Neural progenitor cell (in vitro differentiated cells): ENCODE measurements at places on chromosomes 7 and 10. TPM values are rescaled to one million over a fixed set of nuclear protein-coding genes. Genes with fewer than 3 reads are reported as not detected.

DNA sequence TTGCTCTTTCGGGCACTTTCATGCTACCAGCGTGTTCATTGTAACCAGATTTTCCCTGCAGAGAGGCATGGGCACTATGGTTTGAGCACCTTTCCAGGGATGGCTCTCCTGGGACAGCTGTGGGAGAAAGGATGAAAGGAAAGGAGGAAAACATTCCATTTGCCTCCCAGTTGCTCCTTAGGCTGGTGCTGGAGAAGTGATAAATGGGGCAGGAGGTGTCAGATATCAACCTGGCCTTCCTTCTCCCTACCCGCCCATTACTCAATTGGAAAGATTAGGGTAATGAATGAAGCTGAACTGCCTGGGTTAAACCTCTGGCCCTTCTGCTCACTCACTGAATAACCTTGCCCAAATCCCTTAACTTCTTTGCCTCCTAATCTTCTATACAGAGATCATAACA lies 228.4 kb downstream of the PLXNA4 start:
- peak; percentile 8 for DNase-seq

DNA sequence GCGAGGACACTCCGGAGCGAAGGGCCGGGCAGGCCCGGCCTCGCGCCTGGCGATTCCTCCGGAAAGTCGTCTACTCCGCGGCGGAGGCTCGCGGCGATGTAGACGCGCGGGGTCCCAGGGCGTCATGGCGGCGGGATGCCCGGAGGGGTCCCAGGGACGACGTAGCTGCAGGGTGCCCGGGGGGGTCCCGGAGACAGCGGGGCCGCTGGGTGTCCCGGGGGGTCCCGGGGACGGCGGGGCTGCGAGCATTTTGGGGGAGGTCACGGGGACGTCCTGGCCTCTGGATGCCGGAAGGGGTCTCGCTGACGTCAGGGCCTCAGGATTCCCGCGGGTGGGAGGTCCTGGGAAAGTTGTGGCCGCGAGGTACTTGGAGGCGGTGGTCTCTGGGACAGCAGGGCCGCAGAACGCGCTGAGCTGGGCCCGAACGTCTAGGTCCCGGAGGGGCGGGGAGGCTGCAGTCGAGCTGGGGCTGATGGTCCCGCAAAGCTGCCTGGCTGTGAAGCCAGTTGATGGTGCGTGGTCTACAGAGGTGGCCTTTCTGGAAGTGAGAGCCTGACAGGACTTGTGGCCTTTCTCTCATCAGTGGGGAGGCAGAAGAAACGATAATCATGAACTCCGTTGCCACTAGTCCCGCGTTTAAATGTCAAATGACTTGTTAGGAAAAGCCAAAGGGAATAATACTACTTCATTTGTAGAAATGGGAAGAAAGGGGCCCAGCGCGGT lies 637 bp downstream of the HSPA14 start:
- peak; percentile 83 for DNase-seq

DNA sequence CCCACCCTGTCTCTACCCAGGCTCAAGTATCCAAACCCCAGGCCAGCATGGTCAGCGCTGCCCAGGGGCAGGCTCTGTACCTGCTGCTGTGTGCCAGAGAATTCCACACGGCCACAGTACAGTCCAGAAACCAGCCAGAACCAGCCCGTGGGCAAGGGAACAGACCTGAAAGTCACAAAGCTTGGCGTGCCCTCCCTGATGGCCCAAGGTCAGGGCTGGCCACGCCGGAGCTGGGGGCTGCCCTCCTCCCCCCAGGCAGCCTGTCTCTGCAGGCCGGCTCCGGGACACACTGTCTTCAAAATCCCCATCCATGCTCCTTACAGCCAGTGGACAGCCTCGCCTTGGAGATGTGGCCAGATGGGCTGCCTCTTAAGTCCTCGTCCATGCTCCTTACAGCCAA lies 78.4 kb downstream of the CTBP2 start:
- no peak for DNase-seq

GRCh38 chr7:82051601-82052000 lies 281.8 kb upstream of the HGF start:
- DNase-seq: peak; percentile 13

- DNase-seq: no peak
Observed at GRCh38 chr7:158869876-158870275, 13.5 kb downstream of the DYNC2I1 start.

OR2A5 gene
- not detected in 2 replicates for total RNA-seq

DNA sequence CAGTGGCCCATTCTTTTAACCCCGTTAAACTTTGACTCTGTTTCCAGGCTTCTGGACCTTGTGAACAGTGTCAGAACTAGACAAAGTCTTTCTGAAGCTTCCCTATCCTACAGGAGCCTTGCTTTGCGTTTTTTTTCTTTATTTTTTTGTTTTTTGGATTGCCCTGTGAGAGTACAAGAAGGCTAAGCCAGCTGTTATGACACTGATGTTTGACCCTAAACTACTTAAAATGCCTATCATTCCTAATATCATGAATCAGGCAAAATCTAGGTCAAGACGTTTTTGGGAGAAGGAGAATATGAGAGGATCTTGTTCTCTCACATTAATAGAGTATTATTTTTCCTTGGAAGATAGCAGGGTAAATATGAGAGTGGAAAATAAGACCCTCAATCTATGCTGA lies 79.8 kb downstream of the EPDR1 start:
- no peak for DNase-seq

DNA sequence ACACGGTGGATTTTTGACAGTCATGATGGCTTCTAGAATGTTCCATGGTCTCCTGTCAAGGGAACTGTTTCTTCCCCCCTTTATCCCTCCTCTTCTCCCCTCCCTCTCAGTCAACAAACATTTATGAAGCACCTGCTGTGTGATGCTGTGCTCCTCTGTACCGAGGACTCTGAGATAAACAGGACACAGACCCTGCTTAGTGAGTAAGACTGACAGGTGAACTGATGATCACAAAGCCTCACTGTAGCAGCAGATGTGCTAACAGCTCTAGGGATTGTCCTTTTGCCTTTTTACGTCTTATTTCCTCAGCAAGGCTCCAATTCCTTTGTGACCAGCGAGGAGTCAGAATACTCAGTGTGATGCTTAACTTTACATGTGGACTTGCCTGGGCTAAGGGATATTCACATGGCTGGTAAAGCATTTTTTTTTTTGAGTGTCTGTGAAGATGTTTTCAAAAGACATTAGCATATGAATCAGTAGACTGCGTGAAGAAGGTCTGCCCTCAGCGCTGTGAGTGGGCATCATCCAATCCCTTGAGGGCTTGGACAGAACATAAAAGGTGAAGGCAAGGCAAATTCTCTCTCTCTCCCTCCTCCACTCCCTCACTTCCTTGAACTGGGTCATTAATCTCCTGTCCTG lies 170.1 kb downstream of the ADRA2A start:
- DNase-seq: no peak

COMMD3 gene
- total RNA-seq: 13.6 and 16.3 TPM in 2 replicates

- DNase-seq: no peak
Observed at GRCh38 chr10:90179696-90180407, 478.5 kb downstream of the KIF20B start.

ZNF467 gene
- total RNA-seq: 0.17 and 1.7 TPM in 2 replicates

DNA sequence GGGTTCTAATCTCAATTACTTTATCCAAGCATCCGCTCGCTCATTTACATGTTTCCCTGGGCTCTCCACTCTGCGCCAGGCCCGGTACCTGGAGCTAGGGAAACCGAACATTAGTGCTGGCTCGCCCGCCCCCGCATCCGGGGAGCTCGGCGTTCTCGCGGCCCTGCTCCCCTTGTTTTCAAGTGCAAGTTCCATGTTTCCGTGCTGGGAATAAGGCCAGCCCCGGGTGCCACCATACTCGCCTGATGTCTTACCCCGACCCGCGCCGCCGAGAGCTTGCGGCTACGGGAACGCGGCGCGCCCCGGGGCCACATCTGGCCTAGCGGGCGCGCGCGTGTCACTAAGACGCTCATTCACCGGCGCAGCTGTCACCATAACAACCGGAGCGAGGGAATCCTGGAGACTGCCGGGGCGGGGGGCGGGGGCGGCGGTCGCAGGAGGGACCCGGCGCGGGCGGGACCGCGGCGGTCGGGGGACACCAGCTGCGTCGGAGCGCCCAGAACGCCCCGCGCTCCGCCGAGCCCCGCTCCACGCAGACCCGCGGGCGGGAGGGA lies at the start of gene NEURL1:
TSS of gene NEURL1 (plus strand) at position 344 of the 554 bp plus-strand sequence. CDS start 683 bp downstream, outside the sequence.
- peak; percentile 94 for DNase-seq

- DNase-seq: peak; percentile 56
Observed at GRCh38 chr7:50641442-50642405, 76.5 kb upstream of the DDC start.

GRCh38 chr7:155285833-155286232 lies 11.8 kb upstream of the INSIG1 start:
- no peak for DNase-seq

- no peak for DNase-seq
Observed at GRCh38 chr7:140209866-140210609, 33.3 kb upstream of the KDM7A start.

DNA sequence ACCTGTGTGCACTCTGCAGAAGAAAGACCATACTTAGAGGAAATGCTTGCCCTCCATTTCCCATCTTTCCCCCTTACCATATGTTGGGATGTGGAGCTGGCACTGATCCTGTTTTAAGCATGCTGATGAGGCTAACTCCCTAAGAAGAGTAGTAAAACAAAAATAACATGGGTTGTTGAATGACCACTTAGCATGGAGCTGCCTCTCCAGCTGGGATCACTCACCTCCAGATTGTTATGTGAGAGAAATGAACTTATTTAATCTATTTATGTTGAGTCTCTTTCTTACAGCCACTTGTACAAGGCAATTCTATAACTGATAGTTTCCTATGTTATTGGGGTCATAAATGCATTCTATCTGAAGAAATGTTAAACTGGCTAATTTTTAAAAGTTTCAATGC lies 17.0 kb downstream of the CTTNBP2 start:
- DNase-seq: no peak

DNA sequence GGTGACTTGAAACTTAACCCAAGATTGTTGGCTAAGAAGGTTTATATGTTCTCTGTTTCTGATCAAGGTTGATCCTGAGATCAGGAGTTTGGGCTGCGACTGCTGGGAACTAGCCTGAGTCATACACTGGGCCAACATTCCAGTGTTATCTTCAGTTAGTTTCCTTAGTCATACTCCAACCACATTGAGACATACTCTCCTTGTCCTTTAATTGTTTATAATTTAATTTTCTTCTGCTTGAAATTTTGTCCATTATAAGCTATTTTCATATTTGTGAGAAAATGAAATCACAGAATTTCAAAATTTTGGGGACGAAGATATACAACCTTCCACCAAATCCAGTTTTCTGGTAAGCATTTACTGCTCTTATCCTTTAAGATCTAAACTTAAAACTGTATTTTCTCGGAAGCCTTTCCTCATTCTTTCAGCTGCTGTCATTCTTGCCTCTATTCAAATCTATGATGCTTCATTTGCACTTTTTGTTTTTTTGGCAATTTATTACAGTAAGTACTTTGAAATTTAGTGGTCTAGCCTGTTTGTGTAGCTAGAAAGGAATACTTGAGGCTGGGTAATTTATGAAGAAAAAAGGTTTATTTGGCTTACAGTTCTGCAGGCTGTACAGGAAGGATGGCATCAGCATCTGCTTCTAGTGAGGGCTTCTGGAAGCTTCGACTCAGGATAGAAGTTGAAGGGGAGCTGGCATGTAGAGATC lies 63.4 kb upstream of the POT1 start:
- no peak for DNase-seq

DNA sequence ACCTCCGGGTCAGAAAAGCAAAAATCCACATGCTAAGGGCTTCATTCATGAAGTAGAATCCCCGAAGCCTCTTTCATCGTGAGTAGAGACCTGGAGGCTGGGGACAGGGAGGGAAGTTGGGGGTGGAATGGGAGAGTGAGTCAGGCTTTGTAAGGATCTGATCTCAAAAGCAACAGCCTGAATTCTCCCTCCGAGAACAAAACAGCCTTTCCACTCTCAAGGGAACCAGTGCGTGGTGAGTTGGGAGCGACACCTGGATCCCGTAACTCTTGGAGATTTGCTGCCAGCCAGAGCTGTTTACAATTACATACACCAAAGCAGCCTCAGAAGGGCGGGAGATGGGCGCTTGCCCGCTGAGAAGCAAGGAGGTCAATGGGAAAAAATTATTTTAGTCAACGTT lies 10.8 kb downstream of the AFAP1L2 start:
- no peak for DNase-seq

MTURN gene
- total RNA-seq: 12.6 and 18.0 TPM in 2 replicates

PON1 gene
- total RNA-seq: 1.7 and 1.8 TPM in 2 replicates

RINT1 gene
- 8.7 and 9.0 TPM in 2 replicates for total RNA-seq

GRCh38 chr10:83262434-83262833 lies 876.9 kb upstream of the GHITM start:
- no peak for DNase-seq

DNA sequence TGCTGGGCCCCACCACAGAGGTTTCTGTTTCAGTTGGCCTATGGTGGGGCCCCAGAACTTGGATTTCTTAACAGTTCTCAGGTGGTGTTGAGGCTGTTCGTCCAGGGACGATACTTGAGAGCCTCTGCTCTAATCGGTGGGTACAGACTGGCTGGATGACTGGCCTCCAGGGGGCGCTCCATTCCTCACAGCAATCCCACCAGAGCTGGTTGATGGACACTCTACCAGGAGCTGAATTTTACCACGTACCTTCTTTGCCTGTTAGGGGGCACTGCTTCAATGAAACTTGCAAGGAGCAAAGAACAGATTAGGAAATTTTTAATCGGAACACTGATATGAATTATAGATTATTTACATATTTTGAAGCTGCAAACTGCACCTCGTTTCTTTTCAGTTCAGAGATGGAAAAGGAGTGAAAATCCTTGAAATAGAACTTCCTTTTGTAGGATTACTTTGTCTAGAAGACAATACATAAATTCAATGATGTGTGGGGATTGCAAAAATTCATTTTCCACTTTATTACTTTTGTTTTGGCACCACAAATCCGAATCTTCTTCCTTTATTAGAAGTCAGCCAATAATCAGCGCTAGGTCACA lies 44.8 kb downstream of the KBTBD2 start:
- DNase-seq: peak; percentile 87

DNA sequence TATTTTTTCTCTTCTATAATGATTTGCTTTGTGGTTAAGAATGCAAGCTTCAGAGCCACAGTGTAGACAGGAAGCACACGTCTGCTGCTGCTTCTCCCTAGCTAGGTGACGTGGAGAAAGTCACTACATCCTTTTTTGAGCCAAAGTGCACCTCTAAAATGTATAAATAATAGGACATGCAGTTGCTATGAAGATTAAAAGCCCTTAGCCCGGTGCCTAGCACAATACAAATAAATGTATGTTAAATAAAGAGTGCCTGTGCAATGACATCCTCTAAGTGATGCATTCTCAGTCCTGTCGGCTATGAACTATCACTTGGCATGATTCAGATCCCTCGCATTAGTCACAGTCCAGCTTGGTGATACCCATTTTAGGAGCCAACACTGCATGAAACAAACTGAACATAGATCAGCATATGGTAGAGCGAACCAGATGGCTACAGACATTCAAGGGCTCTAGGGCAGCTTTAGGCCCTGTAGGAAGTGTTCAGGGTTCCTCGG lies 4.8 kb upstream of the TRDMT1 start:
- DNase-seq: no peak

PAPOLB gene
- 0.06 TPM in 1 of 2 replicates, not detected in the other for total RNA-seq

LEP gene
- total RNA-seq: not detected in 2 replicates

- DNase-seq: no peak
Observed at GRCh38 chr7:103297837-103298179, 573 bp downstream of the PMPCB start.

GRCh38 chr10:128054163-128054970 lies 71.9 kb downstream of the MKI67 start:
- DNase-seq: no peak

GRCh38 chr10:61486251-61486650 lies 33.1 kb upstream of the TMEM26 start:
- DNase-seq: no peak

GRCh38 chr7:73366127-73366526 lies 38.2 kb downstream of the FKBP6 start:
- no peak for DNase-seq

GRCh38 chr10:2772816-2773631 lies 294.3 kb upstream of the PFKP start:
- peak; percentile 83 for DNase-seq

AFAP1L2 gene
- total RNA-seq: 4.8 and 6.9 TPM in 2 replicates

GRCh38 chr7:37287131-37287855 lies 161.4 kb downstream of the ELMO1 start:
- no peak for DNase-seq
